ENCODE measurements at places on chromosomes 7 and 10.

GRCh38 chr10:91797048-91797690 lies 1.1 kb upstream of the TNKS2 start:
- DNase-seq: no peak

DNA sequence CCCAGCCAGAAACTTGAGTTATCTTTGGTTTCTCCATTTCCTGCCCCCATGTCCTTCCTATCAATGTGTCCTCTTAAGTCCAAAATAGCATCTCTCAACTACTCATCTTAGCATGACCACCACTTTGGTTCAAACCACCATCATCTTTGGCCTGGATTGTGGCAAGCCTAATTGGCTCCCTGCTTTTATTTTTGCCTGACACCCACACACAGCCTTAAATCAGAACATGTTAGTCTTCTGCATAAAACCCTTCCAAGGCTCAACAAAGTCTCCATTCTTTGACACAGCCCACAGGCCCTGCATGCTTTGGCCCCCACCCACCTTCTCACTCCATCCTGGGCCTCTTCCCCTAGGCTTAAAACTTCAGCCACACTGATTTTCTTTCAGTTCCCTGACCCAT lies 2.0 kb upstream of the TSPAN14 start:
- DNase-seq: no peak

DNA sequence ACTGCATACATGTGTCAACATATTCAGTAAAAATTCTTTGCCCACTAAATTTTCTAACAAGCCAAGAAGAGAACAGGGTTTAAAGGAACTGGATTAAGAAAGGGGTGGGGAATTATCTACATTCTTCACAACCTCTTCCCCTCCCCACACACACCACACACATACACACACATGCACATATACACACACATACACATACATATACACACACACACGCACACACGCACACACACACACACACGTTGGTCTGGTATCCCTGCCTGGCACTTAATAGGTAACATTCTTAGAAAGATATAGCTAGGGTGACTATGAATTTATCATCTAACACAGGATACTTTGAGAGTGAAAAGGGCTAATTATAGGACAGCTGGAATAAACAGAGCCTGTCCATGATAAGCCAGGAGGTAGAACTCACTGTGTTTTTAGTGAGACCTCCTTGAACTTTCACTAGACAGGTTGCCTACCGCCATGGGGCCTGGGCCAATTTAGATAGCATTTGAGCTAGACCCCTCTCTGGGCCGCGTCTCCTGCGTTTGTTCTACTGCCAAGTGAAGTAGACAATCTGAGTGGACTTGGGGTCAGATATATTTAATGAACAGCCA lies 33.1 kb upstream of the EPC1 start:
- DNase-seq: no peak

GRCh38 chr7:90520484-90520883 lies 51.0 kb downstream of the PTTG1IP2 start:
- no peak for DNase-seq

DNA sequence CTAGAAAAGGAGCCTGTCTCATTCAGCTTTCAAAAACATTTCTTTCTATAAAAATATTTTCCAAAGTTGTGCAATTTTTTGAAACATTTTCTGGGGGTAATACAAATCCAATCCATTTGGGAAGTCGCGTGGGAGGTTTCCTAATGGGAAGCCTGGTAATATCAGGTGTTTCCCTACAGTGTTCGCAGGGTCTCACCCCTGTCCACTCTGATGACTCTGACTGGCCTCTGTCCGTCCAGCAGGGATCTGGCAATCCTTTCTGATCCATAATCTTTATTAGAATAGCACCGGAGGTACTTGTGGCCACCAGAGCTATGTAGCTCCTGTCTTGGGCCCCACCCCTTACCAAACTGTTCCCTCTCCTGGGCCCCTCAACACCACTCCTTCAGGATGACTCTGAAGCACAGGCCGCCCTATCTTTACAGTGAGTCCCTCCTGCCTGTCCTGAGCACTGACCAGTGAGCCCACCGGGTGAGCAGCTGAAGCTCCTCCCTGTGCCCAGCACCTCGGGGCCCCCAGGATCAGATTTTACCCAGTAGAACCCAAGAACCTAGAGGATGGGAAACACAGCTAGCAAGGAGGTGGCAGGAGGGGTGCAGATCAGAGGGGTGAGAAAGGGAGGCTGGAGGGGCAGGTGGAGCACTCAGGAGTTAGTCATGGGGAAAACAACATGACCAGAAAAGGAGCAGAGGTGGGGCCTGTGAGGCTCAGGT lies 84.8 kb downstream of the PTPRE start:
- no peak for DNase-seq

DNA sequence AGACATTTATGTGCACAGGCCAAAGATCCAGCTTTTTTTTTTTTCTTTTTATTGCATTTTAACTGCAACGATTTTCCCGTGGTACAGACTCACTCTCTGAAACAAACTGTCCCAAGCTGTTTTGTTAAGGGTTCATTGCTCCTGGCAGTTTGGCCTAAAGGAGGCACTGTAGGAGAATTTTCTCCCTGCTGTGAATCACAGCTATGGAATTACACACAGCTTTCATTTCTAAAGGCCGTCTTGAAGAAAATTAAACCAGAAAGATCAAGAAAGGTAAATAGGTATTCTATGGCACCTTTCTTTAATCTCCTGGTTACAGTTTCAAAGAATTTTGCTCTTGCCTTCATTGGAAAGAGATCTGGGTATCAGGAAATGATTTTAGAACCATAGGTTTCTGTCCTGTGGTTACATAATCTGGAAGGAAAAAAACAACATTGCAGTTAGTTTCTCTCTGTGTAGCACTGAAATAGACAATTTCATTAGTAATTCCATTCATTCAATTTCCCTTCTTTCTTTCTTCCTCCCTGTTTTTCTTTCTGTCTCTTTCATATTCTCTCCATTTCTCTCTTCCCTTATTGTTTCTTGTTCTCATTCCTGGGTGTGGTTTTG lies 51.2 kb downstream of the PDK4 start:
- DNase-seq: no peak

- DNase-seq: no peak
Observed at GRCh38 chr10:4771554-4772201, 54.3 kb upstream of the AKR1E2 start.

DNA sequence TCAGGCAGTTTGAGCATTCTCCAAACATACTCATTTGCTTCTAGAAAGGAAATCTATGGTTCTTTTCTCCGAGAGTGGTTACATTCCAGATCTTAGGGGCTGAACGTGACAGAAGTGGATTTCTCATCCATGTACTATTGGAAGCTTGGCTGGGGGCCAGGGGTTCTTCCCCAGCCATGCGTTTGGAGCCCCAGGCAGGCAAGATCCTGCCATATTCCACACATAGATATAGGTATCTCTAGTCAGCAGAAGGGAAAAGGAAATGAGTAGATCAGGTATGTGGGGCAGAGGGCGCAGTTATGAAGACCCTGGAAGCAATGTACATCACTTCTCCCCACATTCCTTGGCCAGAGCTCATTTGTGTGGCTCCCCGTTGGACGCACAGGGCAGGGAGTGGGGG lies 299.8 kb downstream of the CCDC3 start:
- no peak for DNase-seq

DNA sequence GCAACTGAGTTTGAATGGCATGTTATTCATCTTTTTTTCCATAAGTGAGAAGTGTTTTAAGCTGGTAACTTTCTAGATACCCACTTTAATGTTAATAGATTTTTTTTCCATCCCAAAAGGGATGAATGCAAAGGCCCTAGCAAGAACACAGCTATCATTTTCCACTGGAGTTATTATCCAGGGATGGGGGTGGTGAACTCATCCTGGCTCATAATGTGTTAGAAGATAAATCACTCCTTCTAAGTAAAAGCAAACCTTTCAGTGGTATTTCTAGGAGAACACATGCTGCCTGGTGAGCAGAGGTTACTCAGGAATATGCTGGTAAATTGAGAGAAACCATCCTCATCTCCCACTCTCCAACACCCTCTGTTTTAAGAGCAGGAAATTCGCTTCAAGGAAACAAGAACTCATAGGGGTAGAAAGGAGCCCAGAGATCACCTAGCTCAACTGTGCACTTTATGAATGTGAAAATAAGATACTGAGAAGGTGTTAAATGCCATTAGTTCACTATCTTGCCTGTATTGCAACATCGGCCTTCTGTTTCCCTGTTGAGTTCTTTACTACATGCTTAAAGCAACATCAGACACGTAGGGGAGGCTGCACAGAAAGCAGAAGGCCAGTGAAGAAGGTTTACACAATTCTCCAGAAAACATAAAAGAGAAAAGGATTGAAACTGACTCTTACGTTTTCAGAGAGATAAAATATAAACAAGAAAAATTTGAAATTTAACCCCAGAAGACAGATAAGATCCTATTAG lies 264.0 kb upstream of the PRKCQ start:
- no peak for DNase-seq

GRCh38 chr7:66627881-66628360 lies 760 bp upstream of the KCTD7 start:
- DNase-seq: no peak

GRCh38 chr7:90825779-90826178 lies 229.7 kb downstream of the CDK14 start:
- DNase-seq: peak; percentile 14

DNA sequence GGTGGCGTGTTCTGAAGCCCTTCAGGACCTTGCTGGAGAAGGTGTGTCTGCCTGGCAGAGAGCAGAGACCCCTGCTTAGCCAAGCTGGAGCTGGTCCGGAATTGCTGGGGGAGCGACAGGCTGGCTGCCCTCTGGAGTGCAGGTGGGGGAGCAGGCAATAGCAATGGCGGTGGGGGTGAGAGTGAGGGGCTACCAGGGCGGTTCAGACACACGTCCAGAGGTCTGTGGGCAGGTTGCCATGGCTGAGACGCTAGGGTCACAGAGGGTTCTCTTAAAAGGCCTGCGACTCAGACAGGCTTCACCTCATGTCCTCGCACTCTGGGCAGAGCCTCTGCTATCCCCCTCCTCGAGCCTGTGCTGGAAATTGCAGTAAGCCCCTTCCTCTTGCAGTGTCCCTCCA lies 329.0 kb upstream of the C7orf33 start:
- no peak for DNase-seq

GRCh38 chr10:68924593-68924992 lies 23.5 kb downstream of the DDX50 start:
- DNase-seq: no peak

- DNase-seq: no peak
Observed at GRCh38 chr10:60382946-60383681, 6.6 kb downstream of the ANK3 start.

DNA sequence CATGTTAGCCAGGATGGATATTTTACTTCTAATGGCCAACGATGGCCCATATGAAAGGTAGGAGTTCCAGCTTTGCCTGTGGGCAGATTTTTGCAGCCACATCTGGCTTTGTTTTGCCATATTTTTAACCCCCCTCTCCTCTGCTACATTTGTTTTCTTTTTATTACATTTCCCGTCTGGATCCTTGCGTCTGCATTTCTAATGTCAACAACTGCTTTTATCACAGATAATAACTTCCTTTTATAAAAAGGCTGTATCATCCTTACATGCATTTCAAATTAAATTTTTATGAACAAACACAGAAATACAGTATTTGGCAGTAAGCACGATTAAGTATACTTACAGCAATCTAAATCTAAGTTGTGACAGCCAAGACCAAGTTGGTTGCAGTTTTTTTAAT lies 156.0 kb downstream of the BAMBI start:
- DNase-seq: no peak

DNA sequence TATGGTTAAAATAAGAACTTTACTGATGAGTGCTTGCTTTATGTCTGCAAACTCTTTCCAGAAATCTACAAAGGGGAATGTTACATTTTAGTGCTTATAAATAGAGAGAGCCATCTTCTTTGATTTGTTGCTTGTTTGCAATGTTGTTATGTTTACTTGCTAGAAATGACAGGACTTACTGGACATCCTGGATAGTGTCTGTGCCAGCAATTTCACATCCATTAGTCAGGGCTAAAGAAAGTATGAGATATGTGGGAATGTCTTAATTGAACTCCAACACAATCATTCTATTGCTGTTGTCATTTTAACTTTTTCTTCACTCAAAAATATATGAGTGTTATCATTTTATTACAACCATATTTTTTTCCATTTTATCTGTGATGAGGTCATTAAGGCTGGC lies 453.2 kb downstream of the TNS3 start:
- DNase-seq: no peak

- DNase-seq: no peak
Observed at GRCh38 chr10:107544706-107545520, 380.4 kb upstream of the SORCS1 start.

- no peak for DNase-seq
Observed at GRCh38 chr10:67088036-67088435, 162.2 kb downstream of the LRRTM3 start.

- no peak for DNase-seq
Observed at GRCh38 chr10:80132299-80133139, at the start of gene PLAC9. PLAC9 (plus strand) TSS chr10:80132730; CDS start chr10:80132763, 33 bp downstream.

GRCh38 chr10:73095481-73096021 lies 1.1 kb downstream of the P4HA1 start:
- peak; percentile 90 for DNase-seq

DNA sequence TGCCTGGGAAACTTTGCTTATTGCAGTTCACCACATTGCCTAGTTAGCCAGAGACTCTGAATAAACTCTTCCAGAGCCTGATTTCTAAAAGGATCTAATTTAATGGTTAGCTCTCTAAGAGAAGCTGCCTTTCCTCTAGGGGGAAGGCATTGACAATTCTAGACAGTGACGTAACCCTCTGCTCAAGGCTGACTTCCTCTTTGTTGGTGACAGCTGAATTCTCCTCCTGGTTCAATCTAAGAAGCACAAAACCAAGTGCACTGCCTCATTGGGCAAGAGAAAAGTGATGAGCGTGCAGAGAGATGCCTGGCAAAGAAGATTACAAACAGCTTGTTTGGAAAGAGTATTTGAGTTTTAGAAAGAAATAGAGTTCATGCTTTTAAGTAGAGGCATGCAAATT lies 102.7 kb downstream of the MACC1 start:
- no peak for DNase-seq
